Cardiac septum (tissue), 1 donor: ENCODE measurements at places on chromosomes 4 and X. TPM values are rescaled to one million over a fixed set of nuclear protein-coding genes. Genes with fewer than 3 reads are reported as not detected.

- DNase-seq: no peak
Measured at GRCh38 chrX:39222346-39223113, 421.3 kb downstream of the MID1IP1 start.

DNA sequence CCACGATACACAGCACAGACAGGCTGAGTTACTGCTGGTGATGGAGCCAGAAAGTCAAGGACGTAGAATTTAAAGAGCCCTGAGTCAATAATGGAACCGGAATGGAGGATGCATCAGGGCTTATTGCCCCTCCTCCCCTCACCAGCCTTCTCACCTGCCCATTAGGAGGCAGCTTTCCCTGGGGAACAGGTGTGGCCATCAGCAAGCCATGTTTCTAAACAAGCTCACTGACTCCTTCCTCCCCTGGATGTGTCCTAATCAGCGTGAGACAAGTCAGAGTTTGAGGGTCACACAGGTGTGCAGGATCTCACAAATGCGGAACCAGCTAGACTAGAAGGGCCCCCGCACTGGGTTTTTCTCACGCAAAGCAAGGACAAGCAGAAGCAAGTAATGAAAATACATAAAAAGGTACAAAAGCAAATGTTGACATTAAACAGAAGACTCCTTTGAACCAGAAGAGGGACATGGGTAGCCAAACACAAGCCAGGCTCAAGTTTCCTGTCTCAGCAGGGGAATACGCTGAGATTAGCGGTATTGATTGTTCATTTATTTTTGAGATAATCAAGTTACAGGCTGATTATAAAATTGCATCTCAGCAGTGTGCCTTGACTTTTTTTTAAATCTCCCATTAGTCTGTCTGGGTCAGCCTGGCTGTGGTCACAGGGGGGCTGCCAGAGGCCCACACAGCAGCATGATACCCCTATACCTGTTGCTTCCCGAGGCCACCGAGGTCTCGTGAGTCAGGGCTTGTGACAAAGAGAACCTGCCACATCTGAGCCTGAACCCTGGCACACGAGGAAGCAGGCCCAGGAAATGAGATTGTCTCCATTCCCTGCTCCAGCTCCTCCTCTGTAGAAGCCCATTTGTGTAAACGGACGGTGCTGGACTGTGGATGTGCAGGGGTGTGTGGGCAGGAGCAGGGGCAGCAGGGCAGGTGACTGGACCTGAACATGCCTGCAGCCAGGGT is 37.4 kb downstream of the CCKAR start:
- no peak for DNase-seq

GRCh38 chr4:2583092-2583491 is 46.6 kb downstream of the FAM193A start:
- DNase-seq: no peak

GRCh38 chr4:160319868-160320260 is 1217.0 kb downstream of the RAPGEF2 start:
- no peak for DNase-seq

- DNase-seq: no peak
Measured at GRCh38 chrX:118459494-118459893, 36.1 kb upstream of the DOCK11 start.

DNA sequence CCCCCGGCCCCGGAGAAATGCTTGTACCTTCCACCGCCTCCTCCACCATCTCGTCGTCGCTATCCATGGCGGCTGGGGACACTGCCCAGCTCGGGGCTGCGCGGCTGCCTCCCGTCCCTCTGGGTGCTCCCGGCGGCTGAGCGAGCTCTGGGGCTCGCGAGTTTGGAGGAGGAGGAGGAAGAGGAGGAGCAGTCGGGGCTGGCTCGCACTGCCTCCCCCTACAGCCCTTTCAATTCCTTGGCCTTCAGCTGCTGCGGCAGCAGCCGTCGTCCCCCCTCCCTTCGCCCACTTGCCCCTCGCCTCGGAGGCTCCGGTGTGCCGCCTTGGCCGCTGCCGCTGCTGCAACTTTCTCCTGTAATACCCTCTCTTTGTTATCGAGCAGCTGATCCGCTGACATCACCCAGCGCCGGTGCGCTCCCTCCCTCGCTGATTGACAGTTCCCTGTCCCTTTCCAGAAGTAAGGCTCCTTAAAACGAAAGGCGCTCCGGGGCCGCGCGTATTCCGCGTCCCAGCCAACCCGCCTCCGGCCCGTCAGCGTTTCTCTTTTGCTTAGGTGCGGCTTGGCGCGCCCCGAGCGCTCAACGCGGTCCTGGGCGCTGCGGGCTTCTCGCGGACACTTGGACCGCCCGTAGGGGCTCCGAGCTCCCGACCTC is at the start of gene SETD7:
TSS of gene SETD7 (minus strand) at position 149 of the 653 bp plus-strand sequence. CDS start at position 67, 82 bp downstream.
- peak; percentile 86 for DNase-seq

GRCh38 chrX:9330249-9330982 is 134.4 kb upstream of the TBL1X start:
- DNase-seq: no peak

- DNase-seq: no peak
Measured at GRCh38 chrX:74277846-74278245, 26.1 kb upstream of the ZCCHC13 start.

DNA sequence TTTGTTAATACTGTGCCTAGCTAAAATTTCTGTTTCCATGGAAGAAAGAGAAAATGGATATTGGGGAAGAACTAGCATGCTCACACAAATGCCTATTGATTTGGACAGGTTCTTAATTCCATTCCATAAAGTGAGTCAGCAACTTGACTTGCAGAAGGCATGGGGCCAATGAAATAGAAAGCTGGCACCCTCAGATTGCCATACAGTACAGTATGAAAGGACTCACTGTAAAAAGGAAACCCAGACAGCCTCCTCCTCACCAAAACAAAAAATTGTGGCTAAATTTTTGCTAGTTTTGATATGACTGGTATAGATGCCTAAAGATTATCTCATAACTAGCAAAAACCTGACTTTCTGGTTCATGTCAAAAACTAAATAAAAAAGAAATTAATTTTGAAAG is 11.2 kb upstream of the TAB3 start:
- DNase-seq: no peak

GRCh38 chr4:97500423-97500822 is 642.9 kb downstream of the STPG2 start:
- no peak for DNase-seq

GRCh38 chrX:774536-774935 is 143.9 kb downstream of the SHOX start:
- no peak for DNase-seq

DNA sequence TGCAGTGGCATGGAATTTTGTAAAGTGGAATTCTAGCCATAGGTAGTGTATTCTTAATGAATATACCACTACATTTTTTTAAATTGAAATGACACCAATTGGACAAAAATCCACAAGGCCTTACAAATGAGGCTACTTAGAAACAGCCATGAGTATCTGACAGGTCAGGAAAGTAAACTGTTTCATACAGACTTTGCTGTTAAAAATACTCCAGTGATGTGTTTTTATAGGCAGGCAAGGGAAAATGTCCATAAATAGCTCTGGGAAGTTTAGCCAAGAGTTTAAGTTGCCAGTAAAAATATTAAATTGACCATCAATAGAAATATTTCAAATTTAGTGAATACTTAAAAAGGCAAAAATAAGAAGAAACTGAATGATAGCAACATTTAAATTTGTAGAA is 41.8 kb upstream of the PDLIM5 start:
- no peak for DNase-seq

GRCh38 chrX:107522901-107523300 is 73.4 kb downstream of the FRMPD3 start:
- DNase-seq: no peak

GRCh38 chr4:188665491-188666457 is 526.5 kb downstream of the TRIML1 start:
- no peak for DNase-seq

DNA sequence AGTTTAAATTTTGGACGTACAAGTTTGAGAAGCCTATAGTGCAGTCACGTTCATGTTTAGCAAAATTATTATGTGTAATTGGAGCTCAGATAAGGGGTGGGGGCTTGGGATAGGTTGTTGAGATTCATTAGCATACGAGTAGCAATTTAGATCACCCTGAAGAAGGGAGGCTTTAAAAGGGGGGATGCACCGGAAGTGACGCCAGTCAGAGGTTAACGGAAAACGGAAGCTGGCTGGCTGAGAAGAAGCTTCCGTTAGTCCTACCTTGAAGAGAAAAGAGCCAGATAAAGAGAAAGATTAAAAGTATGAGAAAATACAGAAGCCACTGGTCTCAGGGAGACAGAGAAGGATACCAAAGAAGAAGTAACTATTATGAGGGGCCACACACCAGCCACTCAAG is 1.1 kb upstream of the NXT2 start:
- DNase-seq: no peak

DNA sequence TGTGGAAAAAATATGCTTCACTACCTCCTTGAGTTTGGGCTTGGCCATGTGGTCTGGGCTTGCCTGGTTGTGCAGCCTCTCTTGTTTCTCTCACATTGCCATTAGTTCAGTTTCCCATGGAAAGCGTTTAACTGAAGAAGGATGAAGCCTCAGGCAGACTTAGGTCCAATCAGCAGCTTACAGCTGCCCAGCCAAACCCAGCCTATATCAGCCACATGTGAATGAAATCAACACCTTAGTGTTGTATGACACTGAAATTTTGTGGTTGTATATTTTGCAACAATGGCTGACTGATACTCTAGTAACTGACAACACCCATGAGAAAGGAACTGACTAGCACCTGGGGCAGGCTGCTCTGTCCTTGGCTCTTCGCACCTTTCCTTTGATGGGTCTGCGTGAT is 81.2 kb downstream of the KLF8 start:
- DNase-seq: no peak

DNA sequence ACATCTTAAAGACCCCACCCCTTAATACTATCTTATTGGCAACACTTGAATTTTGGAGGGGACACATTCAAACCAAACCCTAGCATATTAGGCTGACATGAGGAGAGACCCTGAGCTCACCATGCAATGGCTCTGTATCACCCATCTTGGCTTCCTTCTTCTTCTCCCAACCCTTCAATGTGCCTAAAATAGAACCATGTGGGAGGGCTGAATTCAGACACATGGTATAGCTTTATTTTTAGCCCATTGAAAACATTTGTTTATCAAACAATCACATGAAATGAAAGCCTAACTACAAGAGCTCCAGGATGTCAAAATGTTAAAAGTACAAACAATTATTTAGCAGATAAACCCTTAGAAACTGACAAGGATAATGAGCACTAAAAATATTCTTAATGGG is 81.6 kb downstream of the RASL11B start:
- no peak for DNase-seq

- DNase-seq: no peak
Measured at GRCh38 chr4:80709082-80709869, 321.2 kb upstream of the BMP3 start.

GRCh38 chrX:106935175-106935574 is 15.0 kb downstream of the CLDN2 start:
- DNase-seq: no peak

DNA sequence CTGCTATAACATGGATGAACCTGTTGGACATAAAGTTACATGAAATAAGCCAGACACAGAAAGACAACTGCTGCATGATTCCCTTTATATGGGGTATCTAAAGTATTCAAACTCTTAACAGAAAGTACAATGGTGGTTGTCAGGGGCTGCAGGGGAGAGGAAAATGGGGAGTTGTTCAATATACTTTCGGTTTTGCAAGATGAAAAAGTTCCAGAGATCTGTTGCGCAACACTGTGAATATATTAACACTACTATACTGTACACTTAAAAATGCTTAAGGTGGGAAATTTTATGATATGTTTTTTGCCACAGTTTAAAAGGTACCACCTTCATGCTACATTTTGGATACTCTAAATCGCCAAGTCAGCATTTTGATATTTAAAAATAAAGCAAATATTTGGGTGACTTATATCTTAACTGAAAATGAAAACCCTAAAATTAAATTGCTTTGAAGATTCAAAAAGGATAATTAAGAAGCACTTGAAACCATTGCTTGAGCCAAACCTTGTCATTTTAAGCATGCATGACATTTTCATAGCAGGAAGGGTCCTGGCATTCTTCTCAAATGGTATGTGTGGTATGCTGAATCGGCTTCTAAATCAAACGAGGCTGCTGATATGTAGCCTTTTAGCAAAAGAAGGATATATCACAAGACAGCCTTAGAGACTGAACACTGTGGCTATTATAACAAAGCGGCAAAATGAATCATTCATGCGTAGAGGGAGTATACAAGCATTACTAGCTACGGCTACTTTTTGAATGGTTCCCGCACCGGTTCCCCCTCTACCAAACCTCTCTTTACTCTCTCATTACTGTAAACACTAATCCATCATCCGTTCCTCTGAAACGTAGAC is 607.1 kb upstream of the DIPK2B start:
- DNase-seq: no peak

GRCh38 chr4:53183754-53184153 is 182.1 kb downstream of the SCFD2 start:
- DNase-seq: no peak

DNA sequence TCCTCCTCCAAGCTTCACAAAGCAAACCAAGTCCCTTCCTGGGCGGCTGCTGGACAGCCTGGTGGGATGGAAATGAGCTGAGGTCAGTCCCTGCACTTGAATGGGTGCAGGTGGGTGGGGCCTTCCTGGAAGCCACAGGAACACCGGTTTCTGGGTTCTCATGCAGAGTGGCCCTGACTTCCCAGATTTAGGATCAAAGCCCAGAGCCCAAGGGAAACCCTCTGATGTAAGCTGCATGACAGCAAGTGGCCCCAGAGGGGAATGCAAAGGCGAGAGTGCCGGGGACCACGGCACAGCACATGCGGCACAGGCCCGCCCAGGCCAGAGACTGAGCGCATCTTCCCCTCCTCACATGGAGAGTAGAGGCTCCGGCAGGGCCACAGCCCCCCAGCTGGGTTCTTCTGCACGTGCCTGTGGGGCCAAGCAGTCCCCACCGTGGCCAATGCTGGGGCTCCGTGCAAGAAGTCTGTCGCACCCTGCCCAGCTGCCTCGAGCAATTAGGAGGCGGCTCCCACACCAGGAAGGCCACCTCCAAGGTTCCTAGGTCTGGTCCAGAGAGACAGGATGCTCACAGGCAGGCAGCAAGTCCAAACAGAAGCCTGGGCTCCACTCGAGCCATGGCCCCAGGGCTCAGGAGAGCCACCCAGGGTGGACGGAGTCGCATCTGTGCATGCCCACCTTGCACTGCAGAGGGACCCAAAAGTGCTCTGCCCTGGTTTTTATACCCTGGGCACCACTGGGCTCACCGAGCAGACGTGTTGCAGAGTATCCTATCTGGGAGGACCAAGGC is 83.0 kb downstream of the HTRA3 start:
- peak; percentile 74 for DNase-seq

DNA sequence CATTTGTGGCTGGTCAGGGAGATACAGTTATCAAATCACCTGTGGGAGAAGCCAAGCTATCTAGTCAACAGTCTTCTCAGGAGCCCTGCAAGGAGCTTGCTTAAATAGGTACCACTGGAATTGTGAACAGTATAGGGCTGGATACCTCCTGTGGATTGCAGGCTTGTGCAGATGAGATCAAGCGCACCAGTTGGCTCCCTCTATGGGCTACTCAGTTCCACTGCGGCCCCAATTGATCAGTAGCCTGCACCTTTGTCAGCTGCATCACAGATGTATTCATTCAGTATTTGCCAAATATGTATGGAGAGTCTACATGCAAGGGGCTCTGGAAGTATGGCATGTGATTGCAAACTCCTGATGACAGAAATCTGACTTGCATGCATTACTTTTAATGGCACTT is 28.6 kb downstream of the TEX13A start:
- no peak for DNase-seq

GRCh38 chrX:15644560-15644872 is 20.1 kb downstream of the CLTRN start:
- no peak for DNase-seq

Gene MAGEC1
- total RNA-seq: not detected

Gene PRR32
- 0.89 TPM for total RNA-seq

Gene SCML2
- 0.97 TPM for total RNA-seq

Gene IL2
- total RNA-seq: not detected

Gene POLR2B
- 78.3 TPM for total RNA-seq

Gene PPP4R3C
- total RNA-seq: not detected

Gene RHOXF2
- total RNA-seq: not detected

Gene TRMT2B
- total RNA-seq: 14.1 TPM

Gene FANCB
- 0.46 TPM for total RNA-seq

Gene RASSF6
- total RNA-seq: not detected
